ENCODE measurements at places on chromosomes 3 and 15. TPM values are rescaled to one million over a fixed set of nuclear protein-coding genes. Genes with fewer than 3 reads are reported as not detected.
A peak's percentile ranks its signal among the peaks of the same experiment; 100 is the strongest.

DNA sequence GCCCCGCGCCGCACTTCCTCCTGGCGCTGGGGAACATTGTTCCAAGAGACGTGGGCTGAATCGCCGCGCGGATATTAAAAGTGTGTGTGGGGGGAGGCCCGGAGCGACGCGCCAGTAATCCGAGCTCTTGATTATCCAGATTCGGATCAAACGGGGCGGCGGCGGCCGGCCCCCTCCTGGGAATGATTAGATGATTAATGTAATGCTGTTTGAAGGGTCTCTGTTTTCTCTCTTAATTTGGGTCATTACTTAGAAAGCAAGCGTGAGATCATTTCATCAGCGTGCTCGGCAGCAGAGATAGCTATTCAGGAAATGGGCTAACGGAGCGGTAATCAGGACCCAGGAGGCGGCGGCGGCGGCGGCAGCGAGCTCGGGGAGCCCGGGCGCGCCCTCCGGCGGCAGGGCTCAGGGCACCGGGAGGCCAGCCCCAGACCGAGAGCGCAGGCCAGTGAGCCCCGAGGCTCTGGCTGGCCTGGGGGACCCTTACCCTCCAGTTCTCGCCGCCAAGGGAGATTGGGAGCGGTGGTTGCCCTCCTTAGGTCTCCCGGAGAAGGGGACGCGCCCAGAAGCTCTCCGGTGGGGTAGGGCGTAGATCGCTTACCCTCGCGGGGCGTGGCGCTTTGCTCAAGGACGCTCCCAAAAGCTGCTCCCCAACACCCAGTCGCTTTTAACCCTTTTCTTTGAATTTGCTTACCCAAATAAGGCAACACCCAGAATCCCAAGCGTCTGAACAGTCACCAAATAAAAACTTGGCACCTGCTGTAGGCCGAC lies 4.5 kb downstream of the FEZF2 start:
- DNase-seq, result peak; percentile 48
- peaks cover 93% of the 10 kb centered on the region for H3K27me3 ChIP-seq
- H3K36me3 ChIP-seq, result no peaks in the 10 kb centered on the region
- peak overlapping the region; percentile 22 for H3K4me3 ChIP-seq

GRCh38 chr3:159280386-159281191 lies 478.7 kb downstream of the MFSD1 start:
- no peak overlapping the region for H3K27ac ChIP-seq
- DNase-seq, result no peak
- H3K27me3 ChIP-seq, result no peaks in the 10 kb centered on the region
- H3K4me1 ChIP-seq, result no peaks in the 10 kb centered on the region
- no peaks in the 10 kb centered on the region for H3K36me3 ChIP-seq
- no peak overlapping the region for H3K4me3 ChIP-seq

DNA sequence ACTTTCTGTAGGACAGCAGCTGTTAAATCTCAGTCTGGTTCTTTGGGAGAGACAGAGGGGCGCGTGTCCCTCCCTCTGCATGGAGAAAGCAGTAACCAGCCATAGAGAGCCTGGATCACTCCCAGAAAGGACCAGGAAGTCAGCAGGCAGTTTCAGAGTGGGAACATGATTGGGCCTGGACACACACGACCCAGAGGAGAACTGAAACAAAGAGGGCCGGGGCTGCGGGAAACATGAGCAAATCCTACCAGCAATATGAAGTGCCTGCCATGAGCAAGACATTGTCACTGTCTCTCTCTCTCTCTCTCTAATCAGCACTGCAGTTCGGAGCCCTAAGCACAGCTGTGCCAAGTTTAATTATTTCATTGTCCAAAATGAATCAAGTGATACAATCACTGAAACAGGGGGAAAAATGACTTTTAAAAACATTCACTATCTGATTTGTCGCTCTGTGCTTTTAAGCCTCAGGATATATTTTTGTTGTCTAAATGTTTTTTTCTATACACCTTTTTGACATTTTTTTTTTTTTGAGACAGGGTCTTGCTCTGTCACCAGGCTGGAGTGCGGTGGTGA lies 17.6 kb downstream of the MUC13 start:
- no peak overlapping the region for H3K27ac ChIP-seq
- no peak for DNase-seq
- H3K27me3 ChIP-seq, result peaks cover 6% of the 10 kb centered on the region
- no peaks in the 10 kb centered on the region for H3K4me1 ChIP-seq

UNC13C gene
- not detected for polyA plus RNA-seq
